ENCODE measurements at places on chromosomes 12 and 14.

- DNase-seq, result no peak
Measured at GRCh38 chr12:52634266-52635056, 16.1 kb upstream of the KRT73 start.

DNA sequence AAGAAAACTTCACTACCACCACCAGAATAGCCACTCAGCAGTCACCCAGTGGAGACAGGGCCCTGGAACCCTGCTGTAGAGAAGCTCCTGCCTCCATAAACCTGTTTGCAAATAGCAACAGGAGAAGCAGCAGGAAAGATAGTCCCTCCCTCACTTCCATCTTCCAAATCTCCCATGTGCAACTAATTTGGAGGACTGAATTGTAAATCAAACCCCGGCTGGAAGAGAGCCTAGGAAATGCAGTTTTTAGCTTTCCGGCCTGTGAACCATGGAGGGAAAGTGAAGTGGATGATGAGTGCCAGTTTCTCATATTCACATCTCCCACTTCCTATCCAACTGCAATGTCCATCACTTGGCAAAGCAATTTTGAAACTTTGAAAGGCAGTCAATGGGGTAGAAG lies 167.2 kb upstream of the FRMD6 start:
- DNase-seq, result no peak

DNA sequence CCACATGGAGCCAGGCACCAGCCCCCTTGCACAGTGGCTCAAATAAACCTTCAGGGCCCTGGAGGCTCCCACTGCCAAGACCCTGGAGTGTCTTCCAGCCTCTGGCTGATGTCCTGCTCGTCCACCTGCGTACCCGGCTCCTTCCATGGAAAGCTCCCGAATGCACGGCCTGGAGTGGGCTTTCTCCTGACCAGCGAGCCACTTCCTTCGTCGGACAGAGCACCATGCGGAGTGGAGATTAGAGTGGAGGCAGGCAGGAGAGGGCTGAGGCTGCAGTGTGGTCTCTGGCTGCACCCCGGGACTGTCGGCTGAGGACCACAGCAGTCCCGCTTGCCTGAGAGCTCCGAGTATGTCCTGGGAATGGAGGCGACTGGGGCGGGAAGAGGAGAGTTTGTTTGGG lies 93.7 kb upstream of the SFSWAP start:
- DNase-seq, result no peak

DNA sequence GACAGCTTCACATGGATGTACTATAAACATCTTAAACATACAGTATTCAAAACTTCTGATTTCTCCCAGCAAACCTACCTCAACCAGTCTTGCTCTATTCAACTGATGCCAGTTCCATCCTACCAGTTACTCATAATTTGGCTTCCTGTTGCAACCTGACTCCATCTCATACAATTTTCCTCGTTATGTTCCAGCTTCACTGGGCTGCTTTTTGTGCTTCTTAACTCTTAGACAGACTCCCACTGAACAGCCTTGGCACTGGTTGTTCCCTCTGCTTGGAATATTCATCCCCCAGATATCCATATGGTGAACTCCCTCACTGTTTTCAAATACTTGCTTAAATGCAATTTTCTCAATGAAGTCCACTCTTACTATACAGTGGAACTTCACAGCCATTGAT lies 249.2 kb downstream of the AEBP2 start:
- DNase-seq, result no peak

Data from NCI-H187 (cell line).